ENCODE measurements at places on chromosomes 4 and X. TPM values are rescaled to one million over a fixed set of nuclear protein-coding genes. Genes with fewer than 3 reads are reported as not detected.

Gene PKD2
- 93.7 TPM for total RNA-seq

Gene MAGEA6
- not detected for total RNA-seq

Gene SH3TC1
- 31.6 TPM for total RNA-seq

Gene USP11
- 54.6 TPM for total RNA-seq

Gene BST1
- 10.1 TPM for total RNA-seq

Gene ABCD1
- total RNA-seq, result 15.9 TPM

Gene SPINK2
- total RNA-seq, result not detected

Gene CNOT6L
- total RNA-seq, result 23.2 TPM

Gene MBNL3
- total RNA-seq, result 18.0 TPM

Gene CXorf49
- total RNA-seq, result not detected

Gene FHDC1
- total RNA-seq, result 7.9 TPM

Gene CCKAR
- not detected for total RNA-seq

DNA sequence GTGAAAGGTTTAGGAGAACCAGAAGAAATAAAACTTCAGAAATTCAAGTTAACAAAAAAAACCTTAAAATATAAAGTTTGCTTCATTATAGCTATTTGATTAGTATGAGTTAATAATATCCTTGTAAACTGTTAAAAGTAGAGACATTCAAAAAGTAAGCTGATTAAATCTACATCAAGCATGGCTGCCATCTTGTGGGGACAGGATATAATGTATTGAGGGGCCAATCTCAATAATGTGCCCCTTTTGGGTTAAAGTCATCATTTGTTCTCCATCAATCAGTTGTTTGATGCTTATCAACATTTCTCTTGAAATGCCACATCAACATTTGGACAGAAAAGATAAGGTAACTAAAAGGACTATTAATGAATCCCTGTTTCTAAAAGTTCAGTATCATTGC, 4.6 kb upstream of the GRID2 start:
- H3K4me3 ChIP-seq, result no peak overlapping the region
- no peaks in the 10 kb centered on the region for H3K27me3 ChIP-seq
- H3K4me1 ChIP-seq, result no peaks in the 10 kb centered on the region
- no peak overlapping the region for H3K27ac ChIP-seq
- no peak for DNase-seq

DNA sequence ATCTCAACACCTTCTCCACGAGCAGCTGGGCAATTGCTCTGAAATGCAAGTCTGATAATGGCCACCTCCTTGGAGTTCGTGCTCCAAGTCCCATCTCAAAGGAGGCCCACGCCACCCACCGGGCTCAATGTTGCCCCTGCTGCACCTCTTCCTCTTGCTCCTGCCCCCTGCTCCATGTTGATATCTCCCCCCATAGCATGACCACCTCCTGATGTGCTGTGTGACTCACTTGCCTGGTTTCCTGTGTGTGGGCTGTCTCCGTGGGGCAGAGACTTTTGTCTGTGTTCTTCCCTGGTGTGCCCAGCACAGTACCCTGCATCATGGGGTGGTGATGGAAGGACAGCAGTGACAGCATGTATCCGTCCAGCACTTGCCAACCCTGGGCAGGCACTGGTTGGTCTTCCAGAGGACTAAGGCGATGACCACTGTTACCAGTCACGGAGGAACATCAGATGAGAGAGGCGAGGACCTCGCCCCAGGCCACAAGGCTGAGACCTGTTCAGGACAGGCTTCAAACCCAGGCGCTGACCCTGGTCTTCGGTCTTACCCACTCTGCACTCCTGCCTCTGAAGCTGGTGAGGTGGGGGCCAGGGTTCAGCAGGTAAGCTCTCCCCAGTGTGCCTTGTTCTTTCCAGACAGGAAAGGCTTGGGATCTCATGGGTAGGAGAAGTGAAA, 104.6 kb upstream of the LRPAP1 start:
- no peaks in the 10 kb centered on the region for H3K4me1 ChIP-seq
- H3K27ac ChIP-seq, result no peak overlapping the region
- H3K4me3 ChIP-seq, result no peak overlapping the region
- no peak for DNase-seq
- H3K27me3 ChIP-seq, result no peaks in the 10 kb centered on the region

DNA sequence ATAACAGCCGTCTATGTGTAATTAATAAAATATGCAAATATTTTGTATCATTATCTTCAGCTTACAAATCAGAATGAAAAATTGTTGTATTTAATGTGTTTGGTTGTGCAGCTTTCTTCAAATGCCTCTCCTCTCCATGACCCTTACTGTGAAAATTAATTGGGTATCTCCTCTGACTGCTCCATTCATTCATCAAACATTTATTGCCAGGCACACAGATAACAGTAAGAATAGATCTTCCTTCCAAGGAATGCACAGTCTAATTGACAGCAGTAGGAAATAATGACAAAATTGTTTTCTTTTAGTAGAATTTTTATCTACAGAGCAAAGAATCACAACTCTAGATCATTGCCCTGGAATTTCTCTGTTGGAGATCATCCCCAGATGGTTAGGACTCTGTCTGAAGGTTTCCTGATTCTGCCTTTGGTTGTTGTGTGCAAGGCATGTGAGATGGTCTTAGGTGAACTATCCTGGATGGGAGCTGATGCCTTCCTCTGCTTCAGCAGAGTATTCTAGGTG, 395.0 kb upstream of the FAT1 start:
- H3K27me3 ChIP-seq, result no peaks in the 10 kb centered on the region
- no peak for DNase-seq
- H3K27ac ChIP-seq, result no peak overlapping the region
- no peaks in the 10 kb centered on the region for H3K36me3 ChIP-seq
- no peak overlapping the region for H3K4me3 ChIP-seq
- no peaks in the 10 kb centered on the region for H3K4me1 ChIP-seq

- H3K4me1 ChIP-seq, result no peaks in the 10 kb centered on the region
- DNase-seq, result no peak
- H3K36me3 ChIP-seq, result no peaks in the 10 kb centered on the region
- no peak overlapping the region for H3K27ac ChIP-seq
- H3K27me3 ChIP-seq, result no peaks in the 10 kb centered on the region
Measured at GRCh38 chr4:176453079-176453478, 133.3 kb downstream of the SPCS3 start.

- H3K4me3 ChIP-seq, result no peak overlapping the region
- no peaks in the 10 kb centered on the region for H3K27me3 ChIP-seq
- DNase-seq, result peak; percentile 10
- peaks cover 28% of the 10 kb centered on the region for H3K36me3 ChIP-seq
- no peak overlapping the region for H3K27ac ChIP-seq
- H3K4me1 ChIP-seq, result no peaks in the 10 kb centered on the region
Measured at GRCh38 chr4:8010618-8011017, 71.0 kb upstream of the AFAP1 start.

GRCh38 chr4:80172203-80172602, 25.1 kb upstream of the PRDM8 start:
- H3K27me3 ChIP-seq, result no peaks in the 10 kb centered on the region
- H3K36me3 ChIP-seq, result no peaks in the 10 kb centered on the region
- H3K27ac ChIP-seq, result no peak overlapping the region
- H3K4me1 ChIP-seq, result no peaks in the 10 kb centered on the region

GRCh38 chr4:83390944-83391343, 56.3 kb upstream of the HPSE start:
- no peaks in the 10 kb centered on the region for H3K36me3 ChIP-seq
- DNase-seq, result no peak
- H3K27ac ChIP-seq, result no peak overlapping the region

- no peak overlapping the region for H3K27ac ChIP-seq
- H3K27me3 ChIP-seq, result no peaks in the 10 kb centered on the region
- no peak overlapping the region for H3K4me3 ChIP-seq
- DNase-seq, result no peak
Measured at GRCh38 chrX:68754406-68754805, 74.4 kb upstream of the EFNB1 start.

DNA sequence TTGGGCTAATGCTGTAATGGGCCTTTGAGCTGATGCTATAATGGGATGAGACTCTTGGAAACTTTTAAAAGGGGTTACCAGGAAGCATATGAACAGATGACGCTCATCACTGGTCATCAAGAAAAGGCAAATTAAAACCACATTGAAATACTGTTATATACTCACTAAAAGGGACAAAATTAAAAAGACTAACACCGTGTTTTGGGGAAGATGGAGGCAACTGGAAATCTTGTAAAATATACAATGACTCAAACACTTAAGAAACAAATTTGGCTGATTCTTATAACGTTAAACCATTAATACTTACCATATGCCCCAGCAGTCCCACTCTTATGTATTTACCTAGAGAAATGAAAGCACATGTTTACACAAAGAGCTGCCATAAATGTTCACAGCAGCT, 207.2 kb upstream of the GPRIN3 start:
- H3K27ac ChIP-seq, result no peak overlapping the region
- DNase-seq, result no peak
- no peaks in the 10 kb centered on the region for H3K36me3 ChIP-seq
- H3K27me3 ChIP-seq, result no peaks in the 10 kb centered on the region
- H3K4me3 ChIP-seq, result no peak overlapping the region
- no peaks in the 10 kb centered on the region for H3K4me1 ChIP-seq

GRCh38 chr4:104263100-104263499, 231.6 kb downstream of the CXXC4 start:
- H3K36me3 ChIP-seq, result no peaks in the 10 kb centered on the region
- no peak overlapping the region for H3K4me3 ChIP-seq
- H3K4me1 ChIP-seq, result no peaks in the 10 kb centered on the region
- H3K27ac ChIP-seq, result no peak overlapping the region
- H3K27me3 ChIP-seq, result no peaks in the 10 kb centered on the region

GRCh38 chr4:164252286-164252685, 501.6 kb upstream of the SMIM31 start:
- H3K36me3 ChIP-seq, result no peaks in the 10 kb centered on the region
- no peak overlapping the region for H3K27ac ChIP-seq
- no peak for DNase-seq
- no peaks in the 10 kb centered on the region for H3K4me1 ChIP-seq
- H3K4me3 ChIP-seq, result no peak overlapping the region
- no peaks in the 10 kb centered on the region for H3K27me3 ChIP-seq

GRCh38 chr4:62279689-62280088, 1079.6 kb downstream of the ADGRL3 start:
- DNase-seq, result no peak
- no peaks in the 10 kb centered on the region for H3K36me3 ChIP-seq
- no peaks in the 10 kb centered on the region for H3K27me3 ChIP-seq
- no peak overlapping the region for H3K27ac ChIP-seq

DNA sequence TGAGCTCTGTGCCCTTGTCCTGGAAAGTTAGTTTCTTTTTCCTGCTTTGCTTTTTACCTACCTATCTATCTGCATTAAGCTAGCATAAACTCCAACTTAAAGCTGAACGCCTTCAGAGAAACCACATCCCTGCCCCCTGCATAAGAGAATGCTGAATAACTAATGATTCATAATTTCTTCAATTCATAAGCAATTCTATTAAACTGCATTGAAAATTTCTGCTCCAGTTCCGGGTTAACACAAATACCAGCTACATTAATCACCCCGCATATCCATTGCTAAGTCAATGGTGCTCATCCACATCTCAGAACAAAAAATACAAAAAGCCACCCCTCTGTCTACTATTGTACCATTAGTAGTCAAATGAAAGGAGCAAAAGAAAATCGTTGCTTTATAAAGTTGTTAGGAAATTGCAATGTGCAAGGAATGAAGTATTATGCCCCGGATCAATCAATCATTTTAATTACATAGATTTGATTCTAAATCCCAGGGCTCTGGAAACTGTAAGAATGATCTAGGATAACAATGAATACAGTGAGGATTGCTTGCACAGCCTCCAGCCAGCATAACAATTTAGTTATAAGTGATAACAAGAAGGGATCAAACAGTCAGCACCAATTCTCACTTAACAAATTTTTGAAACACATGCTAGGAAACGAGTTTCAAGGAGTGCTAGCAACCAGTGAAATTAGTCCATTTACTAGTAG, 106.8 kb downstream of the ELOVL6 start:
- H3K27ac ChIP-seq, result no peak overlapping the region
- no peak overlapping the region for H3K4me3 ChIP-seq
- H3K36me3 ChIP-seq, result no peaks in the 10 kb centered on the region
- no peaks in the 10 kb centered on the region for H3K4me1 ChIP-seq

DNA sequence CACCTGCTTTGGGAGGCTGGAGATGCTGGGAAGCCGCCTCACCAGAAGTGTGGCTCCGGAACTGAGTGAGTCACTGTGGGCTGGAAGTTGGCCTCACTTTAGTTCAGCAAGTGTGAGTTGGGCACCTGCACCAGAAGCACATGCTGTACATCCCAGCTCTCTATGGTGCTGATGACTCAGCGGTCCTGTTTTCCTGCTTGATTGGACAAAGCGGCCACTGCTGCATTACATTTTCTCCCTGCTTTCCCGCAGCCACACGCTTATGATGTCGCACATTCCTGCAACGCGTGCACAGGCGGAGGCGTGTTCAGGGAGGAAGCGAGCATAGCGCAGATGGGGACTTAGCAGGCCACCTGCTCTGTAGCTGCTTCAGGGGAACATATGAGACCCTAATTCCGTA, 26.7 kb upstream of the CLDN34 start:
- H3K36me3 ChIP-seq, result no peaks in the 10 kb centered on the region
- H3K4me1 ChIP-seq, result no peaks in the 10 kb centered on the region
- no peak overlapping the region for H3K4me3 ChIP-seq
- H3K27ac ChIP-seq, result no peak overlapping the region
- no peak for DNase-seq

- H3K27ac ChIP-seq, result no peak overlapping the region
- no peaks in the 10 kb centered on the region for H3K27me3 ChIP-seq
- no peaks in the 10 kb centered on the region for H3K36me3 ChIP-seq
- no peak for DNase-seq
- peaks cover 31% of the 10 kb centered on the region for H3K4me1 ChIP-seq
Measured at GRCh38 chr4:140100771-140101170, 53.2 kb downstream of the MAML3 start.

- no peaks in the 10 kb centered on the region for H3K27me3 ChIP-seq
- peaks cover 5% of the 10 kb centered on the region for H3K4me1 ChIP-seq
- H3K4me3 ChIP-seq, result no peak overlapping the region
- H3K27ac ChIP-seq, result no peak overlapping the region
Measured at GRCh38 chr4:153522802-153523094, 56.6 kb downstream of the TMEM131L start.

DNA sequence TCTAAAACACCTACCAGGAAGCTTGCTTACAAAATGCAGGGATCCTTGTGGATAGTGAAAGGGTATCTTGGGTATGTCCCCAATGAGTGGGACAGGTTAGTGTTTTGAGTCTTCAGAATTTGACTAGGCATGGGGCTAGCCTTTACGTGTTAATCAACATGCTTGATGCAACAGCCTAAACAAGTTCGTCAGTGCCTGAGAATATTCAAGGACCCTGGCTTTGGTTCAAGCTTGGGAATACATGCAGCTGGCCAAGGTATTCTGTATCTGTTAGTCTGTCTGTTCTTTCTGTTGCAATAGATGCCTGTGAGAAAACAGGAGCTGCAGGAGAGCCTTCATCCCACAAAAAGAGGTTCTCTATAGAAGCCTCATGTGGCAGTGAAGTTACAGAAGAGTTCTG, 149.5 kb downstream of the CCNG2 start:
- H3K27ac ChIP-seq, result no peak overlapping the region
- no peaks in the 10 kb centered on the region for H3K36me3 ChIP-seq
- no peaks in the 10 kb centered on the region for H3K4me1 ChIP-seq
- no peak overlapping the region for H3K4me3 ChIP-seq
- no peaks in the 10 kb centered on the region for H3K27me3 ChIP-seq

DNA sequence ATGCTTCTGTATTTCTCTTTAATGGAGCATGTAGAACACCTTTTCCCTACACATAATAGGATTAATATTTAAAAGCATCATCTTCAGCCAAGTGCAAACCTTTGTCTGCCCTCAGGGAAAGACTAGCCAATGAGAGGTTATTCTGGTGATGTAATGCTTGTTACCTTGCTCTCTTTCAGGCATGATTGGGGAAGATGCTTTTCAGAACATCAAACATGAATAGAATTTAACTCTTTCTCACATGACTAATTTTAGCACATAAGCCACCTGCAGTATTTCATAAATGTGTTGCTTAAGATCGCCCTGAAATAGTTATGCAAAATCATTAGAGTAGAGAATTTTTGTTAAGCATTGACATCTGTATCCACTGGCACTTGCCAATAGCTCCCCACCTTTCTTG, 10.7 kb upstream of the EPGN start:
- DNase-seq, result no peak
- H3K4me1 ChIP-seq, result no peaks in the 10 kb centered on the region
- no peak overlapping the region for H3K4me3 ChIP-seq
- peaks cover 14% of the 10 kb centered on the region for H3K36me3 ChIP-seq
